ENCODE measurements at places on chromosomes 12 and 14.

- peak; percentile 76 for DNase-seq
These were observed 60.7 kb downstream of the POLR3B start for GRCh38 chr12:106417926-106418910.

- no peak for DNase-seq
These were observed 5.5 kb upstream of the DDX23 start for GRCh38 chr12:48857278-48857994.

GRCh38 chr12:59736786-59737185 is 141.0 kb downstream of the SLC16A7 start:
- peak; percentile 96 for DNase-seq

GRCh38 chr14:60212503-60213371 is 36.3 kb upstream of the PPM1A start:
- no peak for DNase-seq

- DNase-seq: no peak
These were observed 9.5 kb upstream of the LTA4H start for GRCh38 chr12:96044943-96045290.

DNA sequence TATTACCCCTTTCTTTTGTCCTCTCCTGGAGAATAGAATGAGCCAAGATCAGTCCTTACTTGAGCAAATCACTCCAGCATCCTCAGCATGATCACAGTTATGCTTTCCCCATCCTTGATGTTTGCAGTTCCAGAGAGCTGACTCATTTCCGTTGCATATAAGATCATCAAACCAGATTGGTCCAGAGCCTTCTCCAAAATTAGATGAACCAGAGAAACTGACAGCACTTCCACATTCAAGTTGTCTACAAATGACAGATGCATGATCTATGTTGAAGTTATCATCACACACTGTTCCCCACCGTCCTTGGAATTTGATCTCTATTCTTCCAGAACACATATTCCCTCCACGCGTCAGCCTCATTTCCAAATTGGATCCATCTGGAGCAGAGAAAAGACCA is 4.8 kb downstream of the CD163 start:
- DNase-seq: peak; percentile 62

- DNase-seq: peak; percentile 4
These were observed 716.3 kb upstream of the MDGA2 start for GRCh38 chr14:48391661-48392060.

DNA sequence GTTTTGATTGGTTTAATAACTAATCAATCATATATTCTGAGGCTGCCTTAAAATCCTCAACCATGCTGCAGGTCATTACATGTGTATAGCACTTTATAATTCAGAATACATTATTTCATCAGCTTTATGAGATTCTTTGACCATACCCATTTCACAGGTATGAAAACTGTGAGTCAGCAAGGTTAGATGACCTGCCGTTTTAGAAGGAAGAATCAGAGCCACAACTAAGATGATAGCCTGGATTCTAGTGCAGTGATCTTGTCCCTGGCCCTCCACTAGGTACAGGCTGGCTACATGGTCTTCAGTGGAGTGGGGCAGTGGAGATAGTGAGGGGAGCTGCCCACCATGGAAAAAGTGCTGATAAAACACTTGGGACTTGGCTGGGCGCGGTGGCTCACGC is 154.4 kb upstream of the MAX start:
- no peak for DNase-seq

All from IMR-90 (cell line).